Hypothalamus (tissue), 51 donors: ENCODE measurements at places on chromosomes 2 and 18.

DNA sequence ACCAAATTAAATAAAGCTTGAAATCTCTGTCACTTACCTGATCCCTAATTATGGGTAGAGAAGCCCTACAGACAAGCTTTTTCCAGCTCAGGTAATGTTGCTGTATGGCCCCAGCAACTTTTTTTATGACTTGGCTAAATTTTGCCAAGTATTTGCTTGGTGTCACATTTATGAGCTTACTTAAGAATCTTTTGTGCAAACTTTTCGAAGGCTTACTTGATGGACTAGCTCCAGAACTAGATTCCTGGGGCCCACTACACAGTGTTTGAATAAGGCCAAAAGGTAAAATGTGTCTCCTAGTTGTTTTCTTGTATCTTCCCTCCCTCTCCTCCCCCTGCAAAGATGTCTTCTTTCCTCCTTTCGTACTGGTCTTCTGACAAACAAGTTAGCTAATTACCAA lies 257.9 kb downstream of the OSR1 start:
- no peak for DNase-seq

GRCh38 chr18:38006541-38006940 lies 440.9 kb upstream of the CELF4 start:
- DNase-seq = no peak

DNA sequence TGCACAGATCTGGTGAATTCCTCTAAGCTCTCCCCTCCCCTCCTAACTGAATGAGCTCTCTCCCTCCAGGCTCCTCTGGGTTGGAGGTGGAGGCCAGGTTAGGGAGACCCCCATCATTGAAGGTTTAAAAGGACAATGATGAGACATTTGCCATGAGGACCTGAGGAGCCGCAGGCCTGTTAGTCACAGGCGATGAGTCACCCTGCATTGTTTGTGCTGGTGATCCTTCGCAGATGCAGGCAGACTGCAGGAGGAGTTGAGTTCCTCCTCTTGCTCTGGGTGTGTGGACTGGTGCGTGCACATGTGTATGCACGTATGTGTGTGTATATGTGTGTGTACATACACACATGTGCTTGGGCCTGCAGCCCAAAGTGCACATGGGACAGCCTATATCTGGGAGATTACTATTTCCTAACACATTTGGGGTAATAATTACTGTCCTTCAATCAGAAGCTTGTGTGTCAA lies 42.0 kb downstream of the MCFD2 start:
- DNase-seq = no peak

DNA sequence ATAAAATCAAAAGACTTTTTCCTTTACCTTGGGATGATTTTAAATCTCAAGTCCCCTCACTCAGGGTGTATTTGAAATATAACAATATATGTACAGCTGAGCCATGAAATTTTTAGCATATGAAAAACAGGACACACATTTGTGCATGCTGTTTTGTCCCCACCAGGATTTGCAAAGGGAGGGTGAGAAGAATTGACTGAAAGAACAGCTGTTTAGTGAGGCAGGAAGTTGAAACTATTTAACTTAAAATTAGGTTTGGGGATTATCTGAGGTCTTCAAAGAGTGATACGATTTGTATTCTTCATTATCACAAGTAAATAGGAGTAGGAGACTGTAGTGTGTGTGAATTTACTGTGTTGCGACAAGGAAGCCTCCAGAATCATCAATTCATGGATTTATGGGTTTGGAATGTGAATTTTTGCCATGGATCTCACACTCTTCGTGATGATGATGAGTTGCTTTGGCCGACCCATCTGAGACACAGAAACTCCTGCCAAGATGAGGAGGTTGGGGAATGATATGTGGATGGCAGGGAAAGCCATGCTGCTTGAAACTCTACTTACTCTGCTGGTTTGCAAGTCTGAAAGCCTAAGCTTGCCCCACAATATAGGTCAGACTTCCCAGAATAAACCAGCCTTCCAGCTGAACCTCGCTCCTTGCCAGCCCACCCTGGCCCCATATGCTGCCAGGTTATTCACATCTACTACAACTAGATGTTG lies 31.0 kb upstream of the SPATS2L start:
- DNase-seq = no peak
